Ovary (tissue), 10 donors: ENCODE measurements at places on chromosomes 7 and 10. TPM values are rescaled to one million over a fixed set of nuclear protein-coding genes. Genes with fewer than 3 reads are reported as not detected.
A peak's percentile ranks its signal among the peaks of the same experiment; 100 is the strongest.

SUV39H2 gene
- 11.3 TPM for total RNA-seq

NEUROG3 gene
- not detected for total RNA-seq

DNA sequence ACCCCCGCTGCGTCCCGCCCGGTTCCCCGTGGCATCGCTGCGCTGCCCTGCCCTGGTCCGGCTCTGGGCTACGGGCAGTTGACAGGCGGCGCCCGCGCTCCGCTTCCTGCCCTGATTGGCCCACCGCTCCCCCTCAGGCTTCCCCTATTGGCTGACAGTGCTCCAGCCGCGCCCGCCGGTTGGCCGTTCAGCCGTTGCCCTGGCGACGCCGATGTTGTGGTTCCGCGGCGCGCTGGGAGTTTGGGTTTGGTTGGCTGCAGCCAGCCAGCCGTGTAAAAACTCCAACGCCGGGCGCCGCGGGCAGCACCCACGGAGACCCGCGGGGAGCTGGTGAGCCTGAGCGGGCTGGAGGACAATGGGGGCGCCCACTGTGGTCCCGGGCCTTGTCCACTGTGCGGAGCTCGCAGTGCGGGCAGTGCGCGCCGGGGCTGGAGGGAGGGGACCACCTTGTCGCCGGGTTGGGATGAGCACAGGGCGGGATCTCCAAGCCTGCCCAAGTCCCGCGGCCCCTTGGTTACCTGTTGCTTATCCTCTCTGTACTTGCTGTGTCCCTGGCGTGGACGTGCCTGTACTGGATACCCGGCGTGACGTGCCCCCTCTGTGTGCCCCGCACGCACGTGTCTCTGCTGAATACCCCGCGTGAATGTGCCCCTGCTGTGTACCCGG is at the start of gene C7orf57:
Gene C7orf57, plus strand, starts transcription at position 243 of the 666 bp plus-strand sequence. CDS start 766 bp downstream, outside the sequence.
- peaks cover 11% of the 10 kb centered on the region for H3K4me1 ChIP-seq
- H3K36me3 ChIP-seq: no peaks in the 10 kb centered on the region

FAM25G gene
- not detected for total RNA-seq

- peak overlapping the region; percentile 98 for H3K27ac ChIP-seq
- H3K36me3 ChIP-seq: no peaks in the 10 kb centered on the region
- H3K4me3 ChIP-seq: peak overlapping the region; percentile 96
- H3K4me1 ChIP-seq: peaks cover 3% of the 10 kb centered on the region
- no peak for DNase-seq
- H3K27me3 ChIP-seq: no peaks in the 10 kb centered on the region
These were observed 1.3 kb upstream of the GRK5 start for GRCh38 chr10:119205894-119206602.

DNA sequence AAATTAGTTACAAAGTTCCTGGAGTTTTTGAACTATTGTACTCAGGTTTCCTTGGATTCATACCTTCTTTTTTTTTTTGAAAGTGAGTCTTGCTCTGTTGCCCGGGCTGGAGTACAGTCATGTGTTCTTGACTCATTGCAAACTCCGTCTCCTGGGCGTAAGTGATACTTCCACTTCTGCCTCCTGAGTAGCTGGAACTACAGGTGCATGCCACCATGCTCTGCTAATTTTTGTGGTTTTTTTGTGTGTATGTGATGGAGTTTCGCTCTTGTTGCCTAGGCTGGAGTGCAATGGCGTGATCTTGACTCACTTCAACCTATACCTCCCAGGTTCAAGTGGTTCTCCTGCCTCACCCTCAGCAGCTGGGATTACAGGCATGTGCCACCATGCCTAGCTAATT is 22.3 kb downstream of the MCM10 start:
- no peak overlapping the region for H3K27ac ChIP-seq
- no peaks in the 10 kb centered on the region for H3K36me3 ChIP-seq
- no peak for DNase-seq
- no peak overlapping the region for H3K4me3 ChIP-seq
- no peaks in the 10 kb centered on the region for H3K27me3 ChIP-seq

FAM20C gene
- 52.5 TPM for total RNA-seq

SPDYE8 gene
- total RNA-seq: not detected

TMEM225B gene
- total RNA-seq: 0.25 TPM

GRCh38 chr10:119932631-119933030 is 40.1 kb downstream of the SEC23IP start:
- no peak for DNase-seq
- no peaks in the 10 kb centered on the region for H3K27me3 ChIP-seq
- H3K36me3 ChIP-seq: no peaks in the 10 kb centered on the region
- H3K27ac ChIP-seq: no peak overlapping the region
- no peaks in the 10 kb centered on the region for H3K4me1 ChIP-seq
- no peak overlapping the region for H3K4me3 ChIP-seq

- no peaks in the 10 kb centered on the region for H3K27me3 ChIP-seq
- no peak for DNase-seq
- no peak overlapping the region for H3K27ac ChIP-seq
- H3K4me1 ChIP-seq: no peaks in the 10 kb centered on the region
- no peaks in the 10 kb centered on the region for H3K36me3 ChIP-seq
These were observed 1.8 kb upstream of the ZEB1 start for GRCh38 chr10:31317171-31317570.

- no peaks in the 10 kb centered on the region for H3K36me3 ChIP-seq
- no peaks in the 10 kb centered on the region for H3K27me3 ChIP-seq
- no peak overlapping the region for H3K27ac ChIP-seq
- H3K4me3 ChIP-seq: no peak overlapping the region
- no peaks in the 10 kb centered on the region for H3K4me1 ChIP-seq
These were observed 77.0 kb upstream of the GPR22 start for GRCh38 chr7:107392830-107393229.

DNA sequence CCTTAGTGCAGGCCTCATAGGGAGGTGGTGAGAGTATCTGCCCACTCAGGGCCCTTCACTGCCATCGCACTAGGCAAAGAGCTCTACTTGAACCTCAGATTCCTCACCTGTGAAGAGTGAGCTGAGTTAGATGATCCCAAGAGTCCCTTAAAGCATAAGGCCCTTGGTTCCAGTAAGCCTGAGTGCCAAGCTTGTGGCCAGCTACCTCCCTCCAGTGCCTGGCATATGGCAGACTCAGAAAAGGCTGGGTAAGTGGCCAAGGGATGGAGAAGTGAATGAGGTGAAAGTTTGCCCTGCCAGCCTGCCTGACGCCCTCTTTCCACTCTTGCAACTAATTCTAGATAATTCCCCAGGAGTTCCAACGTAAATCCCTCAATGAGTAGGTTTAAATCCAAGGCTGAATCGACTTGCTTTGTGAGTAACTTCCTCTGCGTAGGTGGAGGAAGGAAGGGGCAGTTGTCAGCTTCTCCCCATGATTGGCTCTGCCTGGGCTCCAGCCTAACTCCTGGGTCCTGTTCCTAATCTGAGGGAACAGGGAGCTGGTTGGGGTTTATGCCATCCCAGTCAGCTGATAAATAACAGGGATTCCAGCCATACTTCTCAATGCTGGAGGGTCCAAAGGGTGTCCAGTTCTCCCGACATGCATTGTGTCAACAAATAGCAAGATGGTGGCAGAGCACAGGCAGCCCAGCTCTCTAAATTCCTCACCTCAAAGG is 14.2 kb downstream of the DUSP5 start:
- H3K4me1 ChIP-seq: no peaks in the 10 kb centered on the region
- H3K36me3 ChIP-seq: no peaks in the 10 kb centered on the region
- H3K27ac ChIP-seq: no peak overlapping the region
- no peak for DNase-seq
- H3K27me3 ChIP-seq: no peaks in the 10 kb centered on the region

GRCh38 chr7:17677408-17677807 is 262.9 kb downstream of the SNX13 start:
- no peaks in the 10 kb centered on the region for H3K27me3 ChIP-seq
- no peak overlapping the region for H3K27ac ChIP-seq
- no peaks in the 10 kb centered on the region for H3K36me3 ChIP-seq
- DNase-seq: no peak
- peaks cover 2% of the 10 kb centered on the region for H3K4me1 ChIP-seq

PLAC9 gene
- total RNA-seq: 3.3 TPM

DNA sequence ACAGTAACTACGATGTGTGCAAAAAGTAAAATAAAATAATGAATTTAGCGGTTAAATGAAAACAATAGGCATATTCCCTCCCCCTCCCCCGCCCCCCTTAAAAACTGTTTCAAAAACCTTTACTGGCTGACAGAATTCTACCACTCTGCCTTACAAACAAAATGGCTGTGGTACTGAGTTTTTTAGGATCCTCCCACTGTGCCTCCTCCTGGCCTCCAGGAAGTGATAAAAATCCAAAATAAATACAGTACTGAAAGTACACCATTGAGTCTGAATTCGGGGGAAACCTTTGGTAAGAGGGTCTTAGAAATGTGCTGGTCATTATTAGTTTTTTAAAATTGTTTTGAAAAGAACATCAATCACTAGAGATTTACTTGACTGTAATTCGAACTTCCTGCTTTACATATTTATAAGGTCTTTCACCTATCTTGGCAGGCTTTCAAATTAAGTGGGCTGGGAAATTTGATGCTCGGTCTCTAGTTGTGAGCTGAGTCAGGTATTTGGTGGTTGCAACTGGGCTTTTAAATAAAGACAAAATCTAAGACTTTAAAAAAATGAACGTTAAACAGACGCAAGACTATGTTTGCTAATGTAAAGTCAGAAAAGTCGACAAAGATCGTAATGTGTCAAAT is 32.5 kb upstream of the EPC1 start:
- peak overlapping the region; percentile 43 for H3K27ac ChIP-seq
- H3K27me3 ChIP-seq: no peaks in the 10 kb centered on the region
- no peak for DNase-seq
- no peaks in the 10 kb centered on the region for H3K36me3 ChIP-seq
- H3K4me1 ChIP-seq: peaks cover 1% of the 10 kb centered on the region

DNA sequence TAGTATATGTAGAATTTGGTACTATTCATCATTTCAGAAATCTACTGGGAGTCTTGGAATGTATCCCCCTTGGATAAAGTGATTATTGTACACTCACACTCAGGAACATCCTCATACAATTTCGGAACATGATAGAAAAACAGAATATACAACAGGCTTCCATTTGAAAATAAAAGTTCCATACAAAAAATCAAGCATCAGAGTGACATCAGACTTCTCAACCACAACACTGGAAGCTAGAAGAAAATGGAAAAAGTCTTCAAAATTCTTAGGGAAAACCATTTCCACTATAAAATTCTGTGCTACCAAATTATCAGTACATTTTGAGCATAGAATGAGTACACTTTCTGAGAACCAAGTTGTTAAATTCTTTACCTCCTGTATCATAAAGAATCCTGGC is 8.8 kb downstream of the LYZL1 start:
- no peaks in the 10 kb centered on the region for H3K27me3 ChIP-seq
- no peak for DNase-seq
- H3K4me3 ChIP-seq: no peak overlapping the region
- H3K27ac ChIP-seq: no peak overlapping the region
- no peaks in the 10 kb centered on the region for H3K4me1 ChIP-seq

GRCh38 chr7:35781200-35781701 is 19.6 kb upstream of the SEPTIN7 start:
- H3K36me3 ChIP-seq: no peaks in the 10 kb centered on the region
- H3K27ac ChIP-seq: no peak overlapping the region
- no peak overlapping the region for H3K4me3 ChIP-seq
- DNase-seq: no peak

STEAP4 gene
- total RNA-seq: 8.8 TPM

DNA sequence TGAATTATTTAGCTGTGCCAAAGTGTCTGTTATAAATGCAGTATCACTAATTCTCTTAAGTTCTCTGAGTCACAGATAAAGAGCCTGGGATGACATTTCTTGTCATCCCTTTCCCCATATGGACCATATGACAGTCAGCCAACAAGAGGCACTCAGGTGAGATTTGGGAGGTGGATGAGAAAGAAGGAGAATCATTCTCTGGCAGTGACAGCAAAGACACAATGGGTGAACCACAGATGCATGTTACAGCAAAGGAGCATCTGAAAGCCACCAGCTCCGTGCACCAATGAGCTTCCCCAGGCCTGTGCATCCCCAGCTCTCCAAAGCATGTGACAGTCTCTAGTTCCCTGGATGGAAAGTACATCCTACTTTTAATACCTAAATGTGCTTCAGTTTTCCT is 10.8 kb downstream of the GIMAP6 start:
- no peak for DNase-seq
- no peak overlapping the region for H3K27ac ChIP-seq
- no peaks in the 10 kb centered on the region for H3K4me1 ChIP-seq

DNA sequence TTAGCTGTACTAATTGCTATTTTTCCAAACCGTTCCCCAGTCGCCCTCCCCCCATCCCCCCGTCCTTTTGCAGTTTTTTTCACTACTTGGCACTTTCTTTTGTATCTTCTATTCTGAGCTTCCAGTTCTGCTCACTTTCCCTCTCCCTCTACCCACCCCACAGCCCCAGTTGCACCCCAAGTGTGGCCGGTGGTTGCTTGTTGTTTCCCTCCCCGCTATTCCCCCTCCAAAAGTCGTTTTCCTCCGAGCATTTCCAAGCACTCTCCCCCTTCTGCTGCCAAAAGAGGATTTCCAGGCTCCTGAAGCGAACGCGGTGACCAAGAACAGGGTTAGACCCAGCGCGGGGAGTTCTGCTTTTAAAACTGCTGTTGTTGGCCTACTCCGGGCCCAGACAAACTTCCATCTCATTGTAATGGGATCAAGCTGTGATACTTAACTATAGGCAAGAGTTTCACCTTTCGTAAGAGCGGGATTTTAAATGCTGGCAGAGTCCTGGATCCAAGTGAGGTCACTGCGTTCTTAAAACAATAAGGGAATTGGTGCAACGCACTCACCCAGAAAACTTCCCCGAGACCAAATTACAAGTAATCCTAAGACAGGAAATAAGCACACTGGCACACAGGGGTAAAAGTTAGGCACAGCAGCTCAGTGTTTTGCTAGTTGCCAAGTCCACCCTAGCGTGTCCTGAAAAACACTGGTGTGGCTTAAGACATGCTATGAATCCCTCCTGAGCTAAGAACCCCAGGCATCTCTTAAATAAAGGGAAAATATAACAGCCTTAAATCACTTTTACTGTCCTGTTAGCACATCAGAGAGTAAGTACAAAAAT is 1.5 kb upstream of the RGS10 start:
- no peak for DNase-seq
- peak overlapping the region; percentile 92 for H3K4me3 ChIP-seq
- no peaks in the 10 kb centered on the region for H3K36me3 ChIP-seq

TLX1 gene
- total RNA-seq: not detected

ZNF25 gene
- 16.2 TPM for total RNA-seq

PROSER2 gene
- 3.7 TPM for total RNA-seq

COL13A1 gene
- 0.87 TPM for total RNA-seq

DNA sequence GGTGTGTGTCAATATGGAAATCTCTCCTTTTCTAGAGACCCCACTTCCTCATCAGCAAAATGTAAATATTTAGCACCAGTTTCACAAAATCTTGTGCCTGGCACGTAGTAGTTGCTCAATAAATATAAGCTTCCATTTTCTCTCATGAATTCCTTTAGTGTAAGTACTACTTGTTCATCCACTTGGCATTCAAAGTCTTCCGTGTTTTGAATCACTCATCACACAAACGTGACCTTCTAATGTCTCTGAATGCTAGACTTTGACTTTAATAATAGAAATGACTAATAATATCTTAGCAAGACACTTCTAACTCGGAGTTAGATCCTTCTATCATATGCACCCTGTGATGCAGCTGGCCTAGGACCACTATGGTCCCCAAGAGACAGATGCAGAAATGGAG is 168.7 kb upstream of the ZNF32 start:
- DNase-seq: no peak
- no peaks in the 10 kb centered on the region for H3K27me3 ChIP-seq
- no peaks in the 10 kb centered on the region for H3K36me3 ChIP-seq
- no peak overlapping the region for H3K4me3 ChIP-seq

GPR26 gene
- total RNA-seq: not detected

TUBB8 gene
- total RNA-seq: not detected
